ENCODE measurements at places on chromosomes 4 and X. TPM values are rescaled to one million over a fixed set of nuclear protein-coding genes. Genes with fewer than 3 reads are reported as not detected.

DNA sequence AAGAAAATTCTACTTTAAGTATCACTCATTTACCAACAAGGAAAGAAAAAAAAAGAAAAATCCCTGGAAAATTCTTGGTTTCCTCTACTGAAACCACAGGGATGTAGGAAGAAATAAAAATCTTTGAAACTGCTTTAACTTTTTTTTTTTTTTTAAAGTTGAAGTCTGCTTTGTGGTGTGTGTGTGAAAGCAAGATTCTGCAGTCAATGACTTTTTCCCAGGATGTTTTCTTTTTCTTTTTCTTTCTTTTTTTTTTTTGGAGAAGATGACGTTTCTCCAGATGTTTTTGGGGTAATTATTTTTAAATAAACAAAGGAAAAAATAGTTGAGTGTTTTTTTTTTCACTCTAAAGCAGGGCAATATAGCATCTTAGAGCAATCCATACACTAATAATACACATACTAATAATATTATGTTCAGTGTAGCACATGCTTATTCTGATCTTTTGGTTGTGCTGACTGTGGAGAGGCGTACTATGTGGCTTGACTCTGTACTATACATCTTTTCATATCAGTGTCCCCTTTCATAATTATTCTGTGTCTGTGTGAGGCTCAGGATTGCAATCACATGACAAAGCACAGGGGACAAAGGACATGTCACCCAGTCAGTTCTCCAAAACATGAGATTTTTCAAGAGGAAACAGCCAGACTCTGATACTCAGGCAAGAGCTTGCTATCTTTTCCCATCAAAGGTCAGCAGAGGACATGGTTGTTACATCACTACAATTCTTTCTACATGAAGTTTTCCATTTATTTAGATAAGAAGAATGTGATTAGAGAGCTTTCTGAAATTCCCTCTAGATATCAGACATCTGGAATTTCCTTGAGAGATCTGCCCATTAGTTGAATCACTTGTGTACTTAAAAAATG lies 111.0 kb downstream of the PDE5A start:
- DNase-seq = no peak

- DNase-seq = no peak
Measured at GRCh38 chrX:56757327-56757726, 28.3 kb downstream of the NBDY start.

DNA sequence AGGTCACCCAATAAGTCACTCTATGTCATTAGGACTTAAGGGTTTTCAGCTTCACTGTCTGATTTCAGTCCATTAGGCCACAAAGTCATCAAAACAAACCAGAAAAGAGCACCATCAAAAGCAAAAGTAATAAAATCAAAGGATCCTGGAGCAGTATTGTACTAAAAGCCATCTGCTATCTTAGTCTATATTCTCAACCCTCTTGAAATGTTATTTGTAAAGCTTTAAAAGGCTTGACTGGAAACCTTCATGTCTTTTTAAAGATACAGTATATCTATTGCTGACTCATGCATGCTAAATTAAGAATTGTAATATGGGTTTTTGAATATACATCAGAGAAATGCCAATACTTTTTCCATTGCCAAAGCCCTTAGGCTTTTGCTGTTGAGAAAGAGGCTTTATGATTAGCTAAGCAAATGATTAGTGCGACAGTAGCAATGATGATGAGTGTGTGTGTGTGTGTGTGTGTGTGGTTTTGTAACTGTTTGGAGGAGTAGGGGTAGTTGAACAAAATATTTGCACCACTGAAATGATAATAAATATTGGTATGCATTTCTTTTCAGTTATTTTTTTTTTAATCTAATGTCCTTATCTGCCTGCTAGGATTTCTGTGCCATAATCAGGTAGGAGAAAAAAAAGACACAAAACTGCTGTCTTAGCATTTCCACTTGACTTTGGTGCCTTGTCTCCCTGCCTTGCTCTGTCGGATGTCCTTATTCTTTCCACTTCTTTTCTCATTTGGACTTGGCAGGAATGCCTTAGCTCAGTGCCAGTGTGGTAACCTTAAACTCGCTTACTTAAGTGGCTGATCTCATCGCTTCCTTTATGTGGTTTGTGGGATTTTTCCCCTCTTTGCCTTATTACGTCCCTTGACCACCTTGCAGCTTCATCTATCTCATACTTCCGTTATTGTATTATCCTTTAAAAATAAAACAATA lies 119.7 kb downstream of the PCDH7 start:
- no peak for DNase-seq

- no peak for DNase-seq
Measured at GRCh38 chrX:37378404-37378803, 29.2 kb downstream of the PRRG1 start.

DNA sequence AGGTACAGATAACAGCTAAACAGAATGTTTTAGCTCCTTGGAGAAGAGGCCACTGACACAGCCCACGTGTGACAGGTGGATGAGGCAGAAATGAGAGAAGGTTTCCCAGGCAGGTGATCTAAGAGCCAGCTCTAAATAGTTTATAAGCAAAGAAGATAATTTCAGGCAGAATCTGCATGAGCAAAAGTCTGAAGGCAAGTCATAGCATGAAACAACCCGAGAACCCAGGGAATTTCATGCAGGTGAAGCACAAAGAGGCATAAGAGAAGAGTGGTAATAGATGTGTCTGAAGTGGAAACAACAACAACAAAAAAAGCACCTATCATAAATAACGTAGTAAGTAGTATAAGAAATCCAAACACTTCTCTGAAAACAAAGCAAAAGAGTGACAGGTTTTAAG lies 275.8 kb upstream of the CPEB2 start:
- DNase-seq = no peak

GRCh38 chr4:163042306-163042705 lies 124.4 kb downstream of the NAF1 start:
- no peak for DNase-seq

DNA sequence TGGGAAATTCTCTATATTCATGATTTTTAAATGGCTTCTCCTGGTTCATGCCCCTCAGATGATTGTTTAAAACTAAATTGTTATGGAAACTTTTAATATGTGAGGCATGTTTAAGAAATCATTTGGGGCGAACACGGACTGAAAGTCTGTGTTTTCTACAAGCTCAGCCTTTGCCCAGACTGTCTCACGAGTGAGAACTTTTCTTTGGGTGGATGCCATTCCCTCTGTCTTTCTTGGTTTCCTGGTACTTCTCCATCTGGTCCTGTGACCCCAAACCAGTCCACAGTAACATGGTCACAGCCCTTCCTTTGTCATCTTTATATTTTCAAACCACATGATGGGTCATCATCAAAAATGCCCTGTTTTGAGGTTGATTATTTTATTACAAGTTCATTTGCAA lies 186.6 kb upstream of the GNPDA2 start:
- no peak for DNase-seq

GRCh38 chr4:117623326-117623725 lies 411.0 kb upstream of the NDST3 start:
- no peak for DNase-seq

DNA sequence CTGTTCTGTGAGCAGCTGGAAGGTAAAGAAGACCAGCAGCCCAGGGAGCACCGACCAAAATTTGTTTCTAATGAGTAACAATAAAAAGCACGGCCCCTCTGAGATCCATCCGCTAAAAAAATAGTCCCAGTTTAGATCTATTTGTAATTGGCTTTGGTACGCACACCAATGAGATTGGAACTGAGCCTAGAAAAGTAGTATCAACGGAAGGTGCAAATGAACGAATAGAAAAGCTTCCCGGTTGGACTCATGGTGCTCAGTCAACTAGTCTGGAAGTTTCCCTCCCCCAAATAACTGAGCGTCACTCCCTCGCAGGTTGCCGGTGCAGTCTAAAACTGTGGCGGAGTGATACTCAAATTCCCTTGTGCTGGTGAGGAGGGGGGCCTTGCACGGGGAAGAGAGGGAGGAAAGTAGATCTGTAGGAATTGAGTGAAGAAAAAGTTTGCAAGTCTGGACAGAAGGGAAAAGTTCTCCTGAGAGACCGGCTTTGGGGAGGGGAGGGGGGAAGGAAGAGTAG lies at the start of gene COL4A5:
Gene COL4A5, plus strand, starts transcription at position 413 of the 517 bp plus-strand sequence. CDS start 288 bp downstream, outside the sequence.
- no peak for DNase-seq

GRCh38 chr4:57305836-57306235 lies 195.7 kb upstream of the IGFBP7 start:
- DNase-seq = no peak

- no peak for DNase-seq
Measured at GRCh38 chr4:119151161-119151560, 15.5 kb downstream of the MYOZ2 start.

DNA sequence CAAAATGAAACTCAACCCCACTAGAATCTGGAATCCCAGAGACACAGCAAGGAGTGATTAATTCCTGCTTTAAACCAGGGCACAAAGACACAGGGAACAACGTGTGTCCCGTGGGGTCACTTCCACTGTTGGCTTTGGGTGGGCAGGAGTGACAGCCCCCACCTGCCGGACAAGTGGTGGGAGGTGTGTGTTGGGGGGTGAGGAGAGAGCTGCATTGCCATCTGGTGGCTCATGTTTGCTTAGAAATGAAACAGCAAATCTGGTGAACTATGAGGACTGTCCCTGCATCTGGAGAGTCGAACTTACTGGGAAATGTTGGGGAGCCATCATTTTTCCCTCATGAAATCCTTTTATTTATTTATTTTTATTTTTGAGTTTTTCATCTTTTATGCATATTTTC lies 75.9 kb upstream of the AFAP1 start:
- DNase-seq = no peak

GRCh38 chrX:45485719-45486118 lies 285.0 kb upstream of the DIPK2B start:
- DNase-seq = no peak

DNA sequence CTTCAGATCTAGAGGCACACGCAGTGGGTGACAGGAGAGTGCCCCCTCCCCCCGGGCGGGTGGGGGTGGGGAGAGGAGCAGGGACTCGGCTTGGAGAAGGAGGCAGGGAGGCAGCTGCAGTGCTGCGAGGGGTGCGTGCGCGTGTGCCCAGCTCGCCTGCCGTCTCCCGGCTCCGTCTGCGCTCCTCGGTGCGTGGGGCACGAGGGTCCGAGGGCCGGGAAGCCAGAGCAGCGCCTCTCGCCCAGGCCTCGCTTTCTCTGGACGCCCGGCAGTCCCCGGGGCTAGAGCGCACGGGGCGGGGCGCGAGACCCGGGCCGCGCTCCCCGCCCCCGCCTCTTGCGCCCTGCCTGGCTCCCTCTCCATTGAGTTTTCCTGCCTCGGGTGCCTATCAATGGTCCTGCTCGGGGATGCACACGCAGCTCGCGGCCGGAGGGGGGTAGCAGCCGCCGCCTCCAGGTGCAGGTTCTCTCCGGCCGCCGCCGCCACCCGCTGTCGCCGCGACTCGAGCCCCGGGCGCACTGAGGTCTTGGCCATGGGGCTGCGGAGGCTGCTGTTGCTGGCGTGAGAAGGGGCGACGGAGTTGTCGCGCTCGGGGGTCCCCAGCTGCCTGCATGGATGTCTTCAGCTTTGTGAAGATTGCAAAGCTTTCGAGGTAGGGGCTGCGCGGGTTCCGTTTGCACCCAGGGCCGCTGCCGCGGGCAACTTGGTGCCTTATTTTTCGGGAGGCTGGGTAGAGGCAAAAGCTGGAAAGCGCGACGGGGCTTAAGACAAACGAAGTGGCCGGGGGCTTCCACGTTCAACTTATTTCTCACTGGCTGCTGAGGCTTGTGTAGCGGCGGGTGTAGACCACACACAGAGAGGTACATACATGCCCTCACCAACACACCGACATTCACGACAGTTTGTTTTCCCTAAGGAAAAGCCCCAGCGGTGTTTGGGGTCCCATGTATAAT lies at the start of gene FRMPD4:
Gene FRMPD4, plus strand, starts transcription at position 113 of the 953 bp plus-strand sequence. Its CDS starts 499 bp downstream, at position 612.
- no peak for DNase-seq

- DNase-seq = no peak
Measured at GRCh38 chrX:124240422-124240821, 92.0 kb upstream of the TEX13D start.

- DNase-seq = no peak
Measured at GRCh38 chr4:122156819-122157218, 4.7 kb downstream of the BLTP1 start.

- no peak for DNase-seq
Measured at GRCh38 chr4:157600583-157600982, 380.1 kb downstream of the GRIA2 start.

GRCh38 chr4:141132072-141132708 lies 1.1 kb downstream of the RNF150 start:
- no peak for DNase-seq

DNA sequence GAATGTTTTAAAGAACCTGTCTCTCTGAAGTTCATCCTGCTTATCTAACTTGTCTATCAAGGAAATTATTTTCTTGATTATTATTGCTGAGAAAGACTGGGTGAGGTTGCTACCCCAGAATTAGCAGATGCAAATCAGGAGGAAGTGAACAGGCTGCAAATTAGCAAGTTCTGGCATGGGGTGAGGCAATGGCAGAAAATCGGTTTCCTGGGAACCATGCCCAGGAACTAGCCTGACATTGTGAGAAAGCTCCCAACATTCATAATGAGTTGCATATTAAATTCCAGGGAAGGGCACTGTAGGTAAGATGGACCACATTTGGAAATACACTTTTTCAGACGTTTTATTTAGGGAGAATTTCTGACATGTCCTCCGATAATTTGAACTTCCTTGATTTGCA lies 11.6 kb downstream of the ARSF start:
- no peak for DNase-seq

- DNase-seq = no peak
Measured at GRCh38 chr4:47383829-47384427, 79.6 kb downstream of the COMMD8 start.

- DNase-seq = no peak
Measured at GRCh38 chrX:78119521-78120227, 15.6 kb downstream of the PGK1 start.

GRCh38 chrX:111445485-111445884 lies 33.5 kb upstream of the DCX start:
- no peak for DNase-seq

DNA sequence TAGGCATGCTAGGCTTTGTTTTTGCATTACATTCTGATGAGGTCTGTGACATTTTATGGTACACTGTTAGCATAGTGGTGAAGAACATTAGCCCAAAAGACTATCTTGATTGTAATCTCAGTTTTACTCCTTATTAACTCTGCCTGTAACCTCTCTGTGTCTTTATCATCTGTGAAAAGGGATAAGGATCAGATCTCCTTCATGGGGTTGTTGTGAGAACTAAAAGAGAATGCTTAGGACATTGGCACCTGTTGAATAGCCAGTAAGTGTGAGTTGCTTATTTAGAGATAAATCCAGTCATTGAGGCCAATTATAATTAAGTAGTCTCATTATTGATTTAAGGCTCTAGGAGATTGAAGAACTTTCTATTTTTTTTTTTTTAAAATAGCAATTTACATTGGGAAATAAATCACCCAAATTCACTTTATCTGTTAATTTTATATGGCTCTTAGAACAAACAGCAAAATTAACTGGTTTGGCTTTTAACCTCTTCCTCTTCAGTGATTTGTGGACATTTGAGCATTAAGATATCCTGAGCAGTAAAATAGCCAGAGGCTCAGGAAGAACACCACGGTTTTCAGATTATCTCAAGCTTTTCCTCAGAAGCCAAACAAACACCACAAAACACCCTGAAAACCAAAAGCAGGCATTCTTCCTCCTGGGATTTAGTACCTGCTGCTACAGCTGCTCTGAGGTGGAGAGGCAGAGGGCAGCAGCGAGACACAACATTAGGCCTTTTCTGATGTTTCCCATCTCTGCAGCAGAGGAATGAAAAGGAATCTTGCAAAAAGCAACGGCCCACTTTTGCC lies 192.9 kb downstream of the ARHGAP10 start:
- no peak for DNase-seq

Gene MTTP
- 2.0 TPM for total RNA-seq

Gene PCYT1B
- 0.27 TPM for total RNA-seq

Gene SYTL4
- 3.5 TPM for total RNA-seq

Gene SLC10A7
- total RNA-seq = 5.0 TPM

Gene HSFX1
- total RNA-seq = 2.0 TPM

Gene TMEM31
- not detected for total RNA-seq

Gene DACH2
- total RNA-seq = not detected

Data from cardiac septum (tissue), 1 donor.